ENCODE measurements at places on chromosomes 7 and 10.

DNA sequence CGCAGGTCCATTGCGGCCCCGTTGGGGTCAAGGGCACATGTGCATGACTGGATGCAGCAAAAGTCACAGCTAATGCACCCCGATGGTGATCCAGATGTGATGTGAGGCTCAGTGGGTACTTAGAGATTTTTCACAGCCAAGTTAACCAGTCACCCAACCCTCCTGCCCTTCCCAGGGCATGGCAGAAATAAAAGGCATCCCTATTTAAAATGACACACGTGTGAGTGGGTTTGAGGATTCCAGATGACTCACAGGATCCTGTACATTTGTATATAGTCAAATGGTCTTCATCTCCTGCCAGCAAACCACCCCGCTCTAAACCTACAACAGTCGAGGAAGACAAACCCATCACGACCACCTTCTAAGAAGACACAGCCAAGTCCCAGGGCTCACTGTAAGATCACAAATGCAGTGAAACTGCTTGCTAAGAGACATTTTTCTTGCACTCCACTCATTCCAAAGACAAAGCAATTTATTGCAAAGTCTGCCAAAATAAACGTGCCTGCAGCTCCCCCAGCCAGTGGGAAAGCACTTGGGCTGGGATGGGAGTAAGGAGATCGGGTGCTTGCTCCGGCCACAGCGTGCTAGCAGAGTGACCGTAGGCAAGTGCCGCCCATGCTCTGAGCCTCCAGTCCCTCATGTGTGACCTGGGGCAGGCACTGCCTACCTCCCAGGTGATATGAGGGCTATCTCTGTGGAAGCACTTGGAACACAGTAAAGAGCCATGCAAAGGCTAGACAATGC is 86.6 kb upstream of the MACROH2A2 start:
- DNase-seq, result no peak

GRCh38 chr10:3700531-3701076 is 84.4 kb downstream of the KLF6 start:
- no peak for DNase-seq

GRCh38 chr7:1263391-1263951 is 30.8 kb downstream of the UNCX start:
- no peak for DNase-seq

GRCh38 chr7:105600720-105601550 is 19.6 kb upstream of the EFCAB10 start:
- no peak for DNase-seq

DNA sequence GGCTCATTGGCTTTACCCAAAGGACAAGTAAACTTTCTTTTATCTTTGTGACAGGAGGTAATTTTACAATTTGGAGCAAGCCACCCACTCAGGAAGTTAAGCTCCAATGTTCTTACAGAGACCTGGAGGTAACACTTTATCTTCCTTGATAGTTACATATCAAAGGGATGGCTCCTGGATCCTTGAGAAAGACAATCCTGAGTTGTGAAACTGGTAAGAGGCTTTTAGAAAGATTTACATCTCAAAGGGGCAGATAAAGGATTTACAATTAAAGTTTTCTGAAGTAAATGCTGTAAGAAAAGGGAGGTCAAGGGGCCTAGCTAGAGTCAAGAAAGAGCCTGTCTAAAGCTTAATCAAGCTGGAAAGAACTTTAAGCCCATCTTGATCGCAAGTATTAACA is 124.4 kb upstream of the ZNF804B start:
- no peak for DNase-seq

- DNase-seq, result no peak
These were observed 87.0 kb upstream of the IGFBP3 start for GRCh38 chr7:46007990-46008643.

DNA sequence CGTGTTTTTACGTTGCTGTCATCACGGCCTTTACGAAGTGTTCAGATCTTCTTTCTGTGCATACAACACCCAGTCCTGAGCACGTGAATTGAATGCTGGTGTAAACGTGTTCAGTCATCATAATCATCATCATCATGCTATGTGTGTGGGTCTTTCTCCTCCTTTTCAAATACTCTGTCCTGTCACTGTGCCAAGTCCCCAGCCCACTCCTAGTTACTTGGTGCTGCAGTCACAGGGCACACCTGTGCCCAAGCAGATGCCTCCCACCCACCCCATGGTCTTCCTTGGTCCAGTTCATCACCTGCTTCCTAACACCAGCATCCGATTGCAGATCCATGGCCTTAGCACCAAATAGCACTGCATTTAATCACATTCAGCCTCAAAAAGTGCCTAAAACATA is 78.6 kb upstream of the MGMT start:
- no peak for DNase-seq

GRCh38 chr7:23058408-23059096 is 44.6 kb upstream of the HYCC1 start:
- DNase-seq, result no peak

DNA sequence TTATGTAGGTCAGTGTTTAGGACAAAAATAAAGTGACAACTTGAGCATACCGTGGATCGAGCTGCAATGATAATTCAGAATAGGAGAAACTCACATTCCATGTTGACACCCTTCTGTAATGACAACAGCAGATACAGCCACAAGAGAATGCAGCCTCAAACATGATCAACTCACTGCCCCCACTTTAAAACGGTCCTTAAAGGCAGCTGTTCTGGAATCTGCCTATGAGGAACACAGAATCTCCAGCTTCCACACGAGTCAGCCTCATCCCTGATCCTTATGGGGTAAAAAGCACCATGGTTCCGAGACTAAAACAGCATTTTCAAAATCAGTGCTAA is 32.5 kb upstream of the DAGLB start:
- DNase-seq, result no peak

DNA sequence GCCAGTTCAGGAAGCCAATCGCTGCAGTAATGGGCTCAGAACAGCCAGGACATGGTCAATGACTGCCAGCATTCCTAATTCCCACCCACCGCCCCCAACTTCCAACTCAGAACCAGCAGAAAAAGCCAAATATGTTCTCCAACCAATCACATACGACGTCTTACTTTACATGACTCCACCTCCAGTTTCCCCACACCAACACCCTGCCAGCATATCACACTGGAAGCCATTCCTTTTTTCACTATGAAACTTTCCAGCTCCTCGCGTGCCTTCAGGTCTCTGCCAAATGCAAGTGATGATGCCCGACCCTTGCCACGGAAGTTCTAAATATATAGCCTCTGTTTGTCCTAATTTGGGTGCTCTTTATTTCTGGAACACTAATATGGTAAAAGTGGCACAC is 12.5 kb downstream of the NPS start:
- no peak for DNase-seq

DNA sequence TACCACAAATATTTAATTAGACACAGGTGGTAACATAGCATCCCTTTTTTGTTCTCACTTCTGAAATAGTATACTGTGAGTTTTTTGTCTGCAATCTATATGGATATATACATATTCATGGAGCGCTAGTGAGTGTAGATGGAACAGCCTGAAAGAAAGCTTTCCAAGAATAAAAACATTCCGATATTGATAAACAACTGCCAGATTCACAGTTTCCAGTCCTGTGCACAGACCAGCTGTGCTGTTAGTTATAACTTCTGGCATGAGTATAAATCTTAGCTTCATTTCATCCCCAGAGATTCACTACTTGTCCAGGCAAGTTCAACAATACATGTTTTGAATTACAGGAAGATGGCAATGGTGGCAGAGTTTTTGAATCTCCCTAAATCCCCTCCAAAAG is 467.1 kb upstream of the STEAP1 start:
- DNase-seq, result no peak

DNA sequence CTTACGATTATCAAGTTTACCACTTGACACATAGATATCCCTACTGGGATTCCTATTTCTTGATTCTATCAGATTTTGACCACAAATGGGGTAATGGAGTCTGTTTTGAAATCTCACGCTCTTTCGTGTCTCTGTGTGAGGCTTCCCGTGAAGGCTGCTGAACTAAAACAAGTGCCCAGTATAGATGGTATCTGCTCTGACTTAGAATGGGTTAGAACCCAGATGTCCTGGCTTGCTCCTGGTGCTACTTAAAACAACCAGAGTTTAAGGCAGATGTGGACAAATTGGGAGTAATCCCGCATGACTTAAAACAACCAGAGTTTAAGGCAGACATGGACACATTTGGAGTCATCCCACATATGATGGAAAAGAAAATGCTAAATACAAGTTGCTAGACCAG is 85.9 kb downstream of the FAM204A start:
- DNase-seq, result no peak

DNA sequence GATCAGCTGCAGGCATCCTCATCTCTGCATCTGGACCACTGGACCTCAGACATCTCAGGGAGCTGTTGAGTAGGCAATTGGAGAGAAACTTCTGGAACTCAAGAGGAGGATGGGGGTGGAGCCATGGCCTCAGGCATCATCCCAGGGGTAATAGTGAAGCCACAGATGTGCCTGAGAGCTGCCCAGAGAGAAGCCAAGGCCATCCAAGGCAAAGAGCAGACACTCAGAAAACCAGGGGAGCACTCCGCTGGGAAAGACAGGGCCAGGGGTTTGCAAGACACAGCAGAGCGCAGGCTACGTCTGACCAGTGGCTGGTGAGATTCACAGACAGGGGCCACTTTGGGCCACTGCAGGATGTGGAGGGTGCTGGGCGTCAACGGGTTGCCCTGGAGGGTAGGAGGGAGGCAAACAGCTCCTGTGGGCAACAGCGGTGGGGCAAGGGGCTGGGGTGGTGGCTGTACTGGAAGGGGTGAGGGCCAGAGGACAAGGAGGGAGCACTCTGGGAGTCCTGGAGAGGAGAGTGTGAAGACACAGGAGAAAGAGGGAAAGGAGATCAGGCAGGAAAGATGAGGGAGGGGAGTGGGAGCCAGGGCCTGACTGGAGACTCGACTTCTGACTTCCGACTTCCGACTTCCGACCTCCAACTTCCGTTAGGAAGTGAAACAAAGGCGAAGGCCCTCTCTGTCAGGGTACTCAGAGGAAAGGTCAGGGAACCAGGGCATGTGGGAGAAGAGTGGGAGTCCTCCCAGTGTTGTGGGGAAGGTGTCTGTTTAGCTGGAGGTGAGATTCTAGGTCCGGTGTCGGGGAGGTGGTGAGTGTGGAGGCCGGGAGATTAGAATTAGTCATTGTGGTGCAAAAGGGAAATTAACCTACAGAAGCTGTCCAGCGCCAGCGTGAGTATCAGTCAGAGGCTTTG is 69.7 kb upstream of the ANTXRL start:
- no peak for DNase-seq

DNA sequence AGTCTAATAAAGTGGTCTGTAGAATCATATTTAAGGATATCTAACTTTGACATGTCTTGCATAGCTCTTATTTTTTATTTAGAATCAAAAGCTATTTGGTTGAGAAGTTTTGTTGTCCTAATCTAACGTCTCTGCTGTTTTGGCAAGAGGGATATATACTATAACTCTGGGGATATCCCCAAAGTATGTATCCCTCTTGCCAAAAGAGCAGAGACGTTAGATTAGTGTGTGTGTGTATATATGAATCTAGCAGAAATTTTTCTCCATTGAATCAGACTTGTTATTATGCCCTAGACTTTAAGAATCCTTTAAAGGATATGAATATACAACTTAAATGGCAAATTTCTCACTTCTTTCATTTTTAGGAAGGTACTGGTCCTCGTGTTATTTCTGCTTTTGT is 9.6 kb downstream of the SMC3 start:
- DNase-seq, result no peak

GRCh38 chr10:100487529-100487928 is 24.7 kb downstream of the WNT8B start:
- no peak for DNase-seq

- no peak for DNase-seq
These were observed 40.0 kb downstream of the NPY start for GRCh38 chr7:24323961-24324480.

DNA sequence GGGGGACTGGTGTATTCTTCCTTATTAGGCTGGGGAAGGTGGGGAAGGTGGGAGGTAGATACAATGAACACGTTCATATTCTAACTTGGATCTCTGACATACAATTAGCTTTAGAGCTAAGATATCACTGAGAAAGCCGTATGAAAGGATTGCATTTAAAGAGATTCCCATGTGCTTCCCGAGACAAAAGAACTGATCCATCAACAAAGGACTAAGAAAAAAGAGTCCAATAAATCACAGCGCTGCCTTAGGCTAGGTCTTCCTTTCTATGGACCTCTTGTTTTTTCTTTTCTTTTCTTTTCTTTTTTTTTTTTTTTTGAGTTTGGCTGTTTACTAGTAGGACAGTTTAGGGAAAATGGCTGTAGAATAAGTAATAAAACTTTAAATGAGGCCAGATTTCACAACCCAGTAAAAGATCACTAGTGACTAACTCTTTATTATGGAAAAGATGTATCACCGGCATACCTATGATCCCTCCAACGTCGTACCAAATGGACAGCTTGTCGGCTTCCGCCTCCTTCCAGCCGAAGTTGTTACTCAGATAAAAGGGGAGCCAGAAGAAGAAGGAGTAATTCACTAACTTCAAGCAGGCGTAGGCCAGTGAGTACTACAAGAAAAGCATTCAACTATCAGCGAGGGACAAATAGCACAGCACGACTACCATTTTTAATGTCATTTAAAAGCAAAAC is 50.0 kb downstream of the SLC37A3 start:
- DNase-seq, result no peak

DNA sequence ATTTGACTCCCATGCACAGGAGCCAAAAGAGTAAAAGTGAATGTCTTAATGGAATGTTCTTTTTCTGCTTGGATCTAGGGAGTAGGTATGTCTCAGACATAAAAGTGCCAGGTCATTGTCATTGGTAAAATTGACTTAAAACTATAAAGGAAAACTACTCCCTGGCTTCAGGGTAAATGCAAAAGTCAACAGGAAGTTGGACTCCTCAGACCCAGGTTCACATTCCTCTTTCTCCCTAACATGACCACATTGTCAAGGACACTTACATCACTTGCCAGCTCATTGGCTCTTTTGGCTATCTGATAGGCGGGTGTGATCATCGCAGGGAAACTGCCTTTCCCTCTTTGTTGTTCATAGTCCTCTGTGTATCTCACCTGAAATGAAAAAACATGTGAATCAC is 13.7 kb downstream of the NRAP start:
- no peak for DNase-seq

GRCh38 chr7:1343551-1343950 is 110.9 kb downstream of the UNCX start:
- no peak for DNase-seq

GRCh38 chr7:21412410-21412851 is 15.5 kb upstream of the SP4 start:
- DNase-seq, result no peak

GRCh38 chr7:133556048-133556447 is 303.2 kb downstream of the EXOC4 start:
- DNase-seq, result no peak
